ENCODE measurements at places on chromosomes 11 and 22.

DNA sequence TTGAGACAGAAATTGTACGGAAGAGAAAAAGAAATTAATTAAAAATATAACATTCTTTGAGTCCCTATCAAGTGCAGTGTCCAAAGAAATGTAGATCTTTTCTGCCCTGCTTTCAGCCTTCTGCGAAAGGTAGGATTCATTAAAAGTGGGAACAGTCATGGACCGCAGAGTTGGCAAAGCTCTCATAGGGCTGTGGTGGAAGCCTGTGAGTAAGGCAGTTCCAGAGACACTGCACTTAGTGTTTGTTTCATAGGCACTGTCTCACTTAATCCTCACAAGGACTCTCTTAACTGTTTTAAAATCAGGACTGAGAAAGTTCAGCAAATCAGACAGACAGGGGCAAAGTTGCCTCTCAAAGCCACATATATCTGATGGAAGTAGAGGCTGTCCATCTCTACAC, 5.5 kb downstream of the MRGPRX2 start:
- ATAC-seq = no peak

GRCh38 chr11:3003396-3004231, 11.5 kb upstream of the NAP1L4 start:
- no peak for ATAC-seq

DNA sequence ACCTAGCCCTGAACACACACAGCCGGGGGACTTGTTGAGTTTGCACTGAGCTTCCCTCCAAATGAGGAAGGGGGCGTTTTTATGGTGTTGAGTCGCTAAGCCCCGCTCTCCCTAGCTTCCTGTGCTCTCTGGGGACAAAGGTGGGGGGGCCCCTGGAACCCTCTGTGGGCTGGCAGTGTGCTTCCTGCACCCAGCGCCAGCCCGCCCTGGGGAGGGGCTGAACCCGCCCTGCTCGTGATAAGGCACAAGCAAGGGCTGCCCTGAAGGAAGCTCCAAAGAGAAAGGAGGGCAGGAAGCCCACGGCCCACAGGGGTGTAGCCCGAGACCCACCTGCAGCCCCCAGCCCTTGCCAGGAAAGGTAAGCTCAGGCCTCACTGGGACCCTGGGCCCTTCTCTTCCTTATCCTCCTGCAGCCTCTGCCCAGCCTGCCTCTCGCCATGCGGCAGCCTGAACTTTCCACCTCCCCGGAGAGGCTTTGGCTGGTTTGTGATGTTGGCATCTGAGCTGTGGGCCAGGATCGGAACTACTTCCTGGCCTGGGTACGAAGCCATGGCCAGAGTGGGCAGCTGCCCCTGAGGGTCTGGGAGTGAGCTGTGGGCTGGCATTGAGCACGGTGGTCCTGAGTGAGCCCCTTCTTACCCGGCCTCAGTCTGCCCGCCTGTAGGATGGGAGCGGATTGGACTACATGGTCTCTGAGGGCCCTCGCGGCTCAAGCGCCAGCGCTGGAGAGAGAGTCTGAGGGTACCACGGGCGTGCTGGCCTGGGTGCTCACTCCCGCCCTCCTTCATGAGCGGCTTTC, at the start of gene FERMT3:
TSS of gene FERMT3 (plus strand) at position 265 of the 799 bp plus-strand sequence. CDS start 644 bp downstream, outside the sequence.
- peak; percentile 44 for ATAC-seq

GRCh38 chr11:120511820-120512738, 531 bp downstream of the GRIK4 start:
- ATAC-seq = no peak

DNA sequence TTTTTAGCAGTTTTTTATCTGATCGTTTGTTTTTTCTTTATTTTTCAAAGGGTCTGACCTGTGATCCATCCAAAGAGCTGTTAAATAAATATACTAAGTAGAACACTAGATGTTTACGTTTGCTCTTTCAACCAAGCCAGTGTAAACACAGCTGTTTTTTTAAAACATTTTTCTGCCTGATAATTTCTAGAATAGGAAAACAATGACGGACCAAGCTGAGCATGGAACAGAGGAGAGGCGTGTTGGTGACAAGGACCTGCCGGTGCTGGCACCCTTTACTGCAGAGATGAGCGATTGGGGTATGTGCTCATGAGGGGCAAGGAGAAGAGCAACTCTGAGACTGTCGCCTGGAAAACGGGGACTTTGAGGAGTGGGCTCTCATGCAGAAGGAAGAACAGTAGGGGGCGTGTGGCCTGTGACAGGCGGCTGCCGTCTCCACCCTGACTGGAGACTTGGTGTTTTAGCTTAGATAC, 28.6 kb upstream of the PANX2 start:
- no peak for ATAC-seq

DNA sequence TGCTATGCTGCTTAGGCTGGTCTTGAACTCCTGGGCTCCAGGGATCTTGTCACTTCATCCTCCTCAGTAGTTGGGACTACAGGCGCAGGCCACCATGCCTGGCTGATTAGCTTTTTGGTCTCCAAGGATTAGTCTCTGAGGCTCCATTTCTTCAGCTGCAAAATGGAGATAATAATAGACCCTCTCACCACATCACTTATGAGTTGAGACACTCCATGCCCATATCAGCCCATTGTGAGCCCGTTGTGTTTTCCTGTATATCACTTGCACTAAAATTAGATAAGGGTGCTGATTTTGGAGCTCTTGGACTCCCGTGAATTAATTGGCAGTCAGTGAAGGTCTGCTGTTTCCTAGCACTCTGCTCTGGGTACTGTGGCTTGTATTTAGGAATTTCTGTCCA, 36.0 kb downstream of the DEPDC5 start:
- ATAC-seq = no peak

DNA sequence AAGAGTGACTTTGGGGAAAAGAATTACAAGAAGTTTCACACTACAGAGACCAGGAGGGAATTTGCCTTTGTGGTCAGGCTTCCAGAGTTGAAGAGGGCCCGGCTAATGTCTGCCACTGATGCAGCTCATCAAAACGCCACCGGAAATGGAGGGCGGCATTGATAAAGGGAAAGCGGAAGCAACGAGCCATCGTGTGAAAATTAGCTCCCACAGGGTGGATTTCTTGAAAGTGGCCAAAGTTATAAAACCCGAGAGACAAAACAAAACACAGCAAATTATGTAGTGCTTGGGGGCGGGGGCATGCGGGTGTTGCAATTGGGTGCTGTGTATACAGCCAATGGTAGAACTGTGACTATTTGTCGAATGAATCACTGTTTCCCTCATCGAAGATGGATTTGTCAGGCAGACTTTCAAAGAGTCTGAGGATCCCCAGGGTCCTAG, 113.0 kb downstream of the ADAMTS15 start:
- ATAC-seq = no peak

DNA sequence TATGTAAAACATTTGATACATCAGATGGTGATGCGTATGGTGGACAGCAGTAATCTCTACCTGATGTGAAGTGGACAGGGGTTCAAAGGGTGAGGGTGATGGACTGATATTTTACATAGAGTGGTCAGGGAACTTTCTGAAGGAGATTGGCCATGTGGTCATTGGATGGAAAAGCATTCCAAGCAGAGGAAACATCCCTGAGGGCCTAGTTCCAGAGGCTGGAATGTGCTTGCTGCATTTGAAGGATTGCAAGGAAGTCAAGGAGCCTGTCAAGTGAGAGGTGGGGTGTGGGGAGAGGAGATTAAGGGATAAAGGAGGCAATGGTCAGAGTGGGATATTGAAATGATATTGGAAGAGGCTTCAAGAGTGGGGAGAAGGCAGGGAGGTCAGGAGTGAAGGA, 151.9 kb upstream of the NTM start:
- no peak for ATAC-seq

DNA sequence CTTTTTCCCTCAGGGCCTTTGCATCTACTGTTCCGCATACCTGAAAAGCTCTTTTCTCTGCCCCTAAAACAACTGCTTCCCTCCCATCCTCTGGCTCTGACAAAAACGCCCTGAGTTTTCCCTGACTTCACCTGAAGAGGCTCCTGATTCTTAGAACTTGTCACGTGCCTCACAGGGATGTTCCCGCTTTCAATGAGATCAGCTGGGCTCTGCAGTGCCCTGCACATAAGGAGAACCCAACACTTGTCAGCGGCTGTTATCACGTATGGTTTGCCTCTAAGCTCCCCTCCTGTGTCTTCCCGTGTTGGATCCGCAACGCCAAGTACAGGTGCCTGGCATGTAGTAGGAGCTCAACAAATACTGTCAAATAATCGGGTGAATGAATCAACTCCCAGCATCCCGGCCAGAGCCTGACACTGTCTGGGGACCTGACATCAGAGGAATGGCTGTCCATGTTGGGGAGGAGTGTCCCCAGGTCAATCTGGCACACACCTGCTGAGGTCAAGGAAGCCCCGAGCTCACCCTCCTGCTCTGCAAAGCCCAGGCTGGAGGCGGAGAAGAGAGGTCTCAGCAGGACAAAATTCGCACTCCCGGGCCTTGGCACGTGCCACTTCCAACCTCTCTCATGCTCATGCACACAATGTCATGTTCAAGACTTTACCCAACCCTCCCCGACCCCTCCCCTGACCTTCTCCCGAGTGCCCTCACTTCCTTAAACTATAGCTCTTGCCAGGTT, 4.2 kb upstream of the GRK2 start:
- ATAC-seq = no peak

DNA sequence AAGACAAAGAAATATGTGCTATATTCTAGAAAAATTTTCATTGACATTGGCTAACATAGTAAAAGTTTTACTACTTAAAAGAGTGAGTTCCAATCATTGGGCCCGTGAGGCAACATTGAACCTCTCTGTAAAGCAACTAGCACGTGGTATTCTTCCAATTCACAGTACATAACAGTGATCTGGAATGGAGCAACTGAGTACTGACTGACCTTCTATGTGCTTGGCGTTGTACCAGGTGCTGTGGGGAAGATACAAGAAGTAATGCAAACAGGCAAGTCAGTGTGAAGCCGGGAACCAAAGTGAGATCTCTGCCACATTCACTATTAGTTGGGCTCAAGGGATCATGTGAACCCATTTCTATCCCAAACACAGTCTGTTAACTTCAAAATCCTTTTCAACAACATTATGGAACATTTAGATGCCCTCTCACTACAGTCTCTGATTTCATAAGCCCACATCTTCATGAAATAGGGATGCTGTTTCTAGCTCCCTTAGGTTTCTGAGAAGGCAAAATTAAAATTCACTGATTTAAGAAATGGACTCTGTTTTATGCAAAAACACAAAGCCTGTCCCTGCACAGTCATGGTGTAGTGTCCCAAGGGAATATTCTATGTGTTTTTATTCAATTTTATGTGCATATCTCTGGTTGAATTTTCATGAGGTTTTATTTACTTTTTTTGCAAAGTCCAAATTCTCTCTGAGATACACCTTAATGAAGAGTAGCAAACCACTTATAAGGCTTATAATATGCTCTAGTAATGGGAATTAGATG, 61.8 kb upstream of the NCAM1 start:
- no peak for ATAC-seq

DNA sequence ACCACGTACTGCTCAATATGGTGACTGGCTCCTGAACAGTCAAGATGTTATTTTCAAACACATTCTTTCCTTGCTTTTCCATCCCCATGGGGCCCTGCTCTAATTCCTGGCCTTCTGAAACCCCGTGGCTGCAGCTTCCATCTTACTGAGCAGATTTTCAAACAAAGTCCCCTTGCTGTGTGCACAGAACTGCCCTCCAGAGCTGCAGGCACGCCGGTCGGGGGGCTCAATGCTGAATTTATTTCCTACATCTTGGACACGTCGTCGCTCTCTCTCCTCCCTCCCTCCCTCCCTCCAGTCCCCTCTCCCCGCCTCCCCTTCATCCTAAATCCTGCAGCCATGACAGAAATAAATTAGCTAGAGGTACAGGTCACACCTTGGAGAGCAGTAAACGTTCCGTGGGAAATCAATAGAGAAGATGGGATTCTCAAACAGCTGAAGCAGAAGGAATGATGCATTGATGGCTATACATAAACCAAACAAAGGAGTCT, 243.1 kb upstream of the BLID start:
- no peak for ATAC-seq

- no peak for ATAC-seq
Measured at GRCh38 chr11:17774232-17775034, 39.9 kb downstream of the KCNC1 start.

- no peak for ATAC-seq
Measured at GRCh38 chr11:126756855-126757254, 243.7 kb downstream of the KIRREL3 start.

DNA sequence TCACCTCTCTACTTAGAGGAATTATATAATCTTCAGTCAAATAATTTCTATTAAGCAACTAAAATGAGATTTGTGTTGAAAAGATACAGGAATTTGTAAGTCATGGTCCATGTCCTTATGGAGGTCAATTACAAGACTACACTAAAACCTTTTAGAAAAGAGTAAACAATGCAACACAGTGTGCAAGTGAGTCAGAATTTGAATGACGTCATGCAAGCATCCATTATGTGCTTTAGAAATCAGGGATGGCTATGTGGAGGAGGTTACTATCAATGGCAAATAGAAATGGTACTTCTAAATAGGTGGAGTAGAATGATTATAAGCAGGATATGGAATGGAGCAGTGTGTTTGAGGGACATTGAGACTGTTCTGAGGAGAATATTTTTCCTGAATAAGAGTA, 16.6 kb downstream of the OR10D3 start:
- ATAC-seq = no peak

- ATAC-seq = no peak
Measured at GRCh38 chr22:24009227-24010017, 1.7 kb upstream of the CABIN1 start.

Data from activated CD4-positive, CD25-positive, alpha-beta regulatory T cell treated with anti-CD3 and anti-CD28 coated beads, Interleukin-2, amount 50 U/mL, for 24 hours (primary cell).